Type B pancreatic cell (in vitro differentiated cells): ENCODE measurements at places on chromosomes 1 and 21.

GRCh38 chr1:189859385-189859977 is 618.2 kb downstream of the BRINP3 start:
- no peak for DNase-seq

- DNase-seq: no peak
These were observed 590.8 kb upstream of the PRMT6 start for GRCh38 chr1:106465666-106466065.

- no peak for DNase-seq
These were observed 39.1 kb downstream of the CLSTN1 start for GRCh38 chr1:9784508-9785133.

DNA sequence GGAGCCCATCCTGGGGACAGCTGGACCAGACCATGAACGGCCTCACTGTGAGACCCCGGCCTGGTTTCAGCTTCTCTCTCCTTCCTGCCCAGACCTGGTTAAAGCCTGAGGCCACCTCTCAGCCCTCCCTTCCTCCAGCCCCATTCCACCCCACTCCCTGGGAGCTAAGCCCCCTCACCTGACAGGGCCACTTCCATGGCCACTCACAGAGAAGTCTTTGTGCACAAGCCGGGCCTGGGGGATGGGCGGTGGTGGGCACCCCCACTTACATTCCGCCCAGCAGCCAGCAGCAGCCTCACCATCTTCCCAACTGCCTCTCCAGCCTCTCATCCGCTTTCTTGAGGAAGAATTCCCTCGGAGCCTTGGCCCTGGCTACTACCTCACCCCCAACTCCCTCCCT is 40.4 kb downstream of the RHBG start:
- DNase-seq: no peak

DNA sequence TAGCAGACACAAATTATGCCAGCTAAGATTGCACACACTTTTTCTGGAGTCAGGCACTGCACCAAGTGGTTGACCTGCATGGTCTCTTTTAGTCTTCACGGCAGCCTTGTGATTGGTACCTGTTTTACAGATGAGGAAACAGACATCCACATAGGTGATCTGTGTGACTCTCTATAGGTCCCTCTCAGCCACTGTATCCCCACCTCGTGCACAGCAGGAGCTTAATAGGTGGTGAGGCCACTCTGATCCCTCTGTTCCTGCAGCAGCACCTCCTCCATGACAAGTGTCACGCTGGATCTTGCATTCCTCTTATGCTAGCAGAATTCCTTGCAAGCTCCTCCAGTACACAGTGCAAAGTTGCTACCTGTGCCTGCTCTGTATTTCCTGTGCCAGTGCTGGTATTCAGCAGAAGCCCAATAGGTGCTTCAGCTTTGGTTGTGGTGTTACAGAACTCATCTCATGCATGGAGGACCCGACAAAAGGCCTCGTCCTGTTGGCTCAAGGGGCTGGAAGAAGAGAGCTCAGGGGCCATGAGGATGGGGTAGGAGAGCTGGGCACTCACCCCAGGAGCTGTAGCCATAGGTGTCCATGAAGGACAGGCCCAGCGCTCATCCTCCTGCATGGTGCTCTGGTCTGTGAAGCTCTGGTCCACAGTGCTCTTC is 546.7 kb downstream of the PTPRU start:
- DNase-seq: no peak

GRCh38 chr1:226821719-226822085 is 48.7 kb upstream of the PSEN2 start:
- DNase-seq: no peak

- DNase-seq: no peak
These were observed 8.9 kb downstream of the MAPKAPK2 start for GRCh38 chr1:206693592-206693991.

- no peak for DNase-seq
These were observed 24.7 kb upstream of the LRRC47 start for GRCh38 chr1:3821004-3821403.

DNA sequence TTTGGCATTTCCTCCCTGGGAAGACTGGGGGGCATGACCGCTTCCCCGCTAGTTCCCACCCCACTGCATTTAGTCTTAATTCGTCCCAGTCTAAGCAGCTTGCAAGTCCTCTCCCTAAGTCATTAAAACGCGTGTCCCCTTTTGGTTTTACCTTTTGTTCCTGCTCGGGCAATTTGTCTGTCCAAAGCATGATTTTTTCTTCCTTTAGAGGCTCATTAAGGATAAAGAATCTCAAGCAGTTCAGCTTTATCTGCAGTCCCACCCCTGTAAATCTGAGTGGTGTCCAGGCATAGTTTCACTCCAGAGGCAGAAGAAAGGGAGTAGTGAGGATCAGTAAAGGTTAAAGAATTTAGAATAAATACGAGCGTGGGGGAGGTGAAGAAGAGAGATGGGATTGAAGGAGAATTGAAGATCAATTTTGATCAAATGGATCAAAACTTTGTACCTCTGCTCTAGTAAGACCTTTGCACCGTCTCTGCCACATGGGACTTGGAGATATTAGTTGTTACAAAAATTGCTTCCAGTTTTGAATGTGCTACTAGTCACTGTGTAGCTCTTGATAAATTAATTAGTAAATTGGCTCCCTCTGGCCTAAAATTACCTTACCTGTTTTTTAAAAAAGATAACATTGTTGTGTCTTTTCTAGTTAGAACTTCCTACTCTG is 989 bp upstream of the ETV3 start:
- DNase-seq: no peak

GRCh38 chr1:204331847-204332487 is 27.8 kb downstream of the PLEKHA6 start:
- DNase-seq: no peak

GRCh38 chr1:104929280-104929679 is 1179.6 kb downstream of the AMY1C start:
- DNase-seq: no peak

DNA sequence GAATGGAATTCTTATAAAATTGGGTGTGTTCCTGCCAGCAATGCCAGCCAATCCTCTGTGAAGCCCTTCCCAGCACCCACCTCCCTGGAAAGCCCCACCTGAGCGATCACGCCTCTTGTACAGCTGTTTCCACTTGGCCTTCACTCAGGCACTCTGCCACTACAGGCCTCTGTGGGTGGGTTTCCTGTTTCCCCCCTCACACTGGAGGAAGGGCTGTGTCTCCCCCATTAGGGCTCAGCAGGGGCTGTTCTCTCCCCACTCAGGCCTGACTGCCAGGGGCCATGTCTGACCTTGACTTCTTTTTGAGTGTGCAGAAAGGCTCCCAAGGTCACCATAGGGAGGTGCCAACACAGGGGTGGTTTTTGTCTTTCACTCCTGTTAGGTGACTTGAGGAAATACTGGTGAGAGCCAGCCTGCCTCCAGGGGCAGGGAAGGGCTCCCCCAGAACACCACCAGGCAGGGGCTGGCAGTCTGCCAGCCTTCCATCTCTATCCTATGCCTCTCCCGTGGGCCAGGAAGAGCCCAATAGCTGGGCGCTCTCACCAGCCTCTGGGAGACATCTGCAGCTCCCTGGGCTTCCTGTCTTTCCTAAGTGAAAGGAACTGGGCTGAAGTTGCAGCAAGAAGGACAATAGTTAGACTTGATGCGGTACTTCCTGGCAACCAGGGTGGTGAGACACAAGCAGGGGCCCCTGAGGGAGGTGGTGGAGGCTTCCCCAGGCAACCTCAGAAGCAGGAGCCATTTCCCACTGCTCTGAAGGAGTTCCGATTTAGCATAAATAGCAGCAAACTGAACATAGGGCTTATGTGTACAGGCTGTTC is 49.1 kb downstream of the ELK4 start:
- DNase-seq: no peak

DNA sequence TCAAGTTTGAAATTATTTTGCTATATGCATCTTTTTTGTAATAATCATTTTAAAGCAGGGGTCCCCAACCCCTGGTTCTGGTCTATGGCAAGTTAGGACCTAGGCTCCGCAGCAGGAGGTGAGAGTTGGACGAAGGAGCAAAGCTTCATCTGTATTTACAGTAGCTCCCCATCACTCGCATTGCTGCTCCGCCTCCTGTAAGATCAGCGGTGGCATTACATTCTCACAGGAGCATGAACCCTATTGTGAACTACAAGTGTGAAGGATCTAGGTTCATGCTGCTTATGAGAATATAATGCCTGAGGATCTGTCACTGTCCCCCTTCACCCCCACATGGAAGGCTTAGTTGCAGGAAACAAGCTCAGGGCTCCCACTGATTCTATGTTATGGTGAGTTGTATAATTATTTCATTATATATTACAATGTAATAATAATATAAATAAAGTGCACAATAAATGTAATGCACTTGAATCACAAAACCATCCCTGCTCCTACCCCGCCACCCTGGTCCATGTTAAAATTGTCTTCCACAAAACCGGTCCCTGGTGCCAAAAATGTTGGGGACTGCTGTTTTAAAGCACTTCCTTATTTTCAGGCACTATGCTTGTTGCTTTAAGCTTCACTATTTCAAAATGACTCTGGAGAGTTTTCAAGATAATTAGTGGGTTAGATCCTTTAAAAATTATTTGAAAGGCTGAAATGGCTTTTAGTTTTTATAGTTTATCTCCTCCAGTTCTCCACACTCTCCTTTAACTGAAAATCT is 74.8 kb downstream of the PLA2G4A start:
- no peak for DNase-seq

GRCh38 chr1:99623554-99623953 is 22.4 kb upstream of the PALMD start:
- no peak for DNase-seq

- no peak for DNase-seq
These were observed 8.8 kb downstream of the MINDY1 start for GRCh38 chr1:150997949-150998348.

- no peak for DNase-seq
These were observed 70.4 kb upstream of the IPO9 start for GRCh38 chr1:201758499-201759050.

- DNase-seq: no peak
These were observed 53.4 kb downstream of the MIER1 start for GRCh38 chr1:66978201-66978600.

DNA sequence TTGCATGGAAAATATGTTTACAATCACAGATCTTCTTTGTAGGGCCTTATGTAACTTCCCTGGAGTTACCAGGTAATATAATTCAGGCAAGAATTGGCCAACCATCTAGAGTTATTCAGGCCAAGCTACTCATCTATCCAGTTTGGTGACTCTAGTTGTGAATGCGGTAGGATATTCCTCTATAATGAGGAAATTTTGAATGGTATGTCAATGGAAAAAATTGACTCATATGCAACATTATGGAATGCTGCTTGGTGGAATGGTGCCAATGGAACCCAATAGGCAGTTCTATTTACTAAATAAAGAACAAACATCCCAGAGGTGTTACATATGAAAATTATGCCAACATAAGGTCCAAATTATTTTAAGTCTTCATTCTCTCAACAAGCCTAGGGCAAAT is 5.6 kb upstream of the TNFSF18 start:
- no peak for DNase-seq

DNA sequence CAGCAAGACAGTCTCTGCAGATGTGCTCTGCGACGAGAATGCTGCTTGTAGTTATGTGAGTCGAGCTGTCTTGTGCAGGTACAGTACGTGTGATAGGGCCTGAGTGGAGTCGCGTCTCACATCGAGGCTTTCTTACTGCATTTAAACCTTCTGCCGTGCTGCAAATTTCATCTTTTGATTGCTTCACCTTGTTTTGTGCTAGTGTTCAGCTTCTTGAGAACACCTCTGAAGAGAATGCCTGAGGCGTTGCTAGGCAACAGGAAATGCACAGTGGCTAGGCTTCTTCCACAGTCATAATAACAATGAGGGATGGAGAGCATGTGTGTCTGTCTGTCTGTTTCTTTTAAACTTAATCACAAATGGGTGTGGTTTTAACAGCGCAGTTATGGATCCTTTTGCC is 52.9 kb downstream of the MRPS6 start:
- DNase-seq: no peak

- DNase-seq: no peak
These were observed 17.8 kb downstream of the PLD5 start for GRCh38 chr1:242506724-242507123.

GRCh38 chr1:115833856-115834255 is 7.1 kb downstream of the NHLH2 start:
- no peak for DNase-seq

DNA sequence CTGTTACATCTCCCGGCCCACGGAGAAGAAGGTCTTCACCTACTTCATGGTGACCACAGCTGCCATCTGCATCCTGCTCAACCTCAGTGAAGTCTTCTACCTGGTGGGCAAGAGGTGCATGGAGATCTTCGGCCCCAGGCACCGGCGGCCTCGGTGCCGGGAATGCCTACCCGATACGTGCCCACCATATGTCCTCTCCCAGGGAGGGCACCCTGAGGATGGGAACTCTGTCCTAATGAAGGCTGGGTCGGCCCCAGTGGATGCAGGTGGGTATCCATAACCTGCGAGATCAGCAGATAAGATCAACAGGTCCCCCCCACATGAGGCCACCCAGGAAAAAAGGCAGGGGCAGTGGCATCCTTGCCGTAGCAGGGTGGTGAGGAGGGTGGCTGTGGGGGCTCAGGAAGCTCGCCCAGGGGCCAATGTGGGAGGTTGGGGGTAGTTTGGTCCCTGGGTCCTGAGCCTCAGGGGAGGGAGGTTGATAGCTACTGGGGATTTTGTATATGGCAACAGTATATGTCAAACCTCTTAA is 2.3 kb downstream of the GJB4 start:
- DNase-seq: no peak

GRCh38 chr1:198156111-198156744 is 570 bp upstream of the NEK7 start:
- DNase-seq: no peak

DNA sequence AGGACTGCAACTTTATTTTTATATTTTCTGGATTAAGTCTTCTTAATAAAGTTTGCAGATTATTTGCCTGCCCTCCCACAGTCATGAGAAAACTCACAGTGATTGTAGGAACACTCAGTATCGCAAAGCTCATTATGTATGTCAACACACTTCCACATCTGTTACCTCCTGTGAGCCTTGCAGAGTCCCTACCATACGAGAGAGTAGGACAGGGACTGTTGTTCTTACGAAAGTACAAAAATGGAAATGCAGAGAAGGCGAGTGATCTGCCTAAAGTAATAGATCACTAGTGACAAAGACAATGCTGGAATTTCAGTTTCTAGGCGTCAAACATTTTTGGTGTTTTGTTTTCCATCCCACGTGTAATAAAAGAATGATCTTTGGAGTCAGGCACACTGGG is 131.7 kb downstream of the SYT2 start:
- DNase-seq: no peak

DNA sequence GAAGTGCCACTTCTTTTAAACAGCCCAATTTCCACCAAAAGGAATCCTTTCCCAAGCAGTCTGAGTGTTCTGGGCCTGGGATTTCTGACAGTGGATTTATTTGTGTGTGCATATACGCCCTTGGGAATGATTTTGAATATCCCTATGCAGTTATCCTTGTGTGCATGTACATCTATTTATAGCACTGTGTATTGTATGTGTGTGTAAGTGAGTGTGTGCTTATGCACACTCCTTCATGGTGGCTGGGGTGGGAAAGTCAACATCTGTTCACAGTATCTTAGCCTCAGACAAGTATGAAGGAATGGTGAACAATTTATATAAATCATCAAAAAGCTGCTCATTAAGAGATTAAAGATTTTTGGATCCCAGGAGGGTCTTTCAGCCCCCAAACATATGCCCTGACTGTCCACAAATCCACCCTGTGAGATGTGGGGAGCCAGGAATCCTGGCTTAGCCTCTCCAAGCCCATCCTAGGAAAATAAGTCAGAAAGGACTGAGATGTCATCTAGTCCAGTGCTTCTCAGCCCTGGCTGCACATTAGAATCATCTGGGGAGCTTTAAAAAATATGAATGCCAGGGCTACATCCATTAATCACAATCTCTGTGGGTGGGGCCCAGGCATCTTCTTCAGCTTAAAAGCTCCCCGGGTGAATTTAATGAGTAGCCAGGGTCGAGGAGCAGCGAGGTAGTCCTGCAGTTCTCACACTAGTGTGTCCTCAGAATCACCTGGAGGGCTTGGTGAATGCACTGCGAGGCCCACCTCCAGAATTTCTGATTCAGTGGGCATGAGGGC is 101.4 kb downstream of the PLXNA2 start:
- DNase-seq: no peak
